ENCODE measurements at places on chromosomes 5 and 9.

GRCh38 chr9:88949425-88949824 lies 41.8 kb upstream of the S1PR3 start:
- DNase-seq, result no peak

DNA sequence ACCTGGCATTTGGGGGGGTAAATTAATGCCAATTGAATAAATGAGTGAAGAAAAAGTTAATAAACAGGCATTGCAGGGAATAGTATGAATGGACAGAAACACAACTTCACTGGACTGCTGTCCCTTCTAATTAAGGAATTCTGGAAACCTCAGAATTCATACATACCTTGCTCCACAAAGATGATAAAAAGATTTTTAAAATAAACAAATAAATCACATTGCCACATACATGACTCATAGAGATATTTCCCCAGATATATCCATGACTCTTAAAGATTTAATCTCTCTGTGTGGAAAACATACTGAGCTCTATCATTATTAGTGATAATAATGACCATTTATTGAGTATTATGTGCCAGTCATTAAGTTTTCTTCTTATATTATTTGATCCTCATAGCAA lies 469.0 kb upstream of the MEF2C start:
- DNase-seq, result no peak

GRCh38 chr5:33854733-33855151 lies 37.0 kb downstream of the ADAMTS12 start:
- no peak for DNase-seq

GRCh38 chr5:56247592-56247991 lies 14.5 kb upstream of the ANKRD55 start:
- no peak for DNase-seq

- DNase-seq, result no peak
Observed at GRCh38 chr5:56649569-56649968, 165.8 kb upstream of the MAP3K1 start.

DNA sequence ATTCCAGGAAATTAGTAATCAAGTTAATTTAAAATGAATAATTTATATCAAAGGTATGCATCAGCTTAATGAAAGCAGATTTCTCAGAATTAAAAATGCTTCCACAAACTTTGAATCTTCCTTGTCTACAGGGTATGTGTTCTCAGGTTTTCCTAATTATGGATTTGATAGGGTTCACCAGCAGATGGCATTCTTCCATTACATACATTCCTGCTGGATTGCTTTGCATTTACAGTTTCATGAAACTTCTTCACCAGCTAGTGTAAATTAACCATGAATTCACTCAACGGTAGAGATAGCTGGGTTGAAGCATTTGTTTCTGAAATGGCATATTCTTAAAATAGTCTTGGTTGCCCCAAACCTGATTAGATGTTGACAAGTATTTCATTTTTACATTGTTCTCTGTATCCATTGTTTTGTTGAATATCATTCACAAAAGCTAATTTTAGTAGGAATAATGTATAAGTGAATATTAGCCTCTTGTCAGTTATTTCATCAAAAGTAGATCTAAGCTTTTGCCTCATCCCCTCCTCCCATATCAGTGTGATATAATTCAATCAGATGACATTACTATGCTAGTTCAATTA lies 68.7 kb upstream of the WDR41 start:
- DNase-seq, result no peak

- no peak for DNase-seq
Observed at GRCh38 chr9:104808035-104808614, 44.2 kb downstream of the NIPSNAP3B start.

DNA sequence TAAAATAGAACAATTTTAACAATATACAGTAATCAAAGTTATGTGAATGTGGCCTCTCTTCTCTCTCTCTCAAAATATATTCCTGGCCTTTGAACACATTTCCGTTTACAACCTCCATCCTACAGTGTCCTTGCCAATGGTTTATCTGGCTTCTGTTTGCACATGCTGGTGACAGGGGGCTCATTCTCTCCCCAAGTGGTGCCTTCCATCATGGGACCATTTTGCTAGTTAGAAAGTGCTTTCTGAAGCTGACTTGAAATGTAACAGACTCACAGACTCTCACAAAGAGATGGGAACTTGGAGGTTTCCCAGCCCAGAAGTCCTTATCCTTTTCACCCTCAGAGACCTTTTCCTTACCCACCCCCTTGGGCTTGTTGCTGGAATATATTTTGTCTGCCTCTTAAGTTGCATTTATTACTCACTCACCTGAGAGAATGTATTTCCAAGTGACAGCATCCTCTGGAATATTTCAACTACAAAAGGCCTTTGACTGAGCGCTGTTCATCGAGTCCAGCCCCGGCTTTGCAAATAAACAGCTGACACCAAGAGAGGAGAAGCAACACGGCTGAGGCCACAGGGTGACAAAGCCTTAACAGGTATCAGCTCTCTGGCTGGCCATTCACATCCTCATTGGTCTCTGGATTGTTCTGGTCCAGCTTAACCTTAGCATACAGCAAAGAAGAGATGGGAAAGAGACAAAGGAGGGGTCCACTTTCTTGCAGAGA lies 17.5 kb upstream of the ALDH1B1 start:
- no peak for DNase-seq

GRCh38 chr5:15499528-15500324 lies at the start of gene FBXL7:
FBXL7 (plus strand) TSS chr5:15500180.
- no peak for DNase-seq

DNA sequence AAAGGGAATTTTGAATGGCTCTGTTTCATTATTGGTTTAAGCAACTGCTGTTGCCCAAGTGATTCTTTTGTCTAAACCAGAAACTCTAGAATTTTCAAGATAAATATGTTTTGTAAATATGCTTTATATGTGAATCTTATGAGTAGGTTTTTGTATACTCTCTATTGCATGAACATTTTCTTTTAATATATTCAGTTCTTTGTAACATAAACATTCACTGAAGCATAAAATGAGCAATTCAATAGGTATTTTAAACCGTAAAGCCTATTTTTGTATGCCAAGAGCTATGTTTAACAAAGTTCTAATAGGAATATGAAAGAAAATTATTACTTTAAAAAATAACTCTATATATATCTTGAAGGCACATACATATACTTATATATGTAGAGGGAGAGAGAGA lies 293.1 kb downstream of the PSAT1 start:
- no peak for DNase-seq

GRCh38 chr5:10527281-10527950 lies 36.5 kb upstream of the ANKRD33B start:
- no peak for DNase-seq

DNA sequence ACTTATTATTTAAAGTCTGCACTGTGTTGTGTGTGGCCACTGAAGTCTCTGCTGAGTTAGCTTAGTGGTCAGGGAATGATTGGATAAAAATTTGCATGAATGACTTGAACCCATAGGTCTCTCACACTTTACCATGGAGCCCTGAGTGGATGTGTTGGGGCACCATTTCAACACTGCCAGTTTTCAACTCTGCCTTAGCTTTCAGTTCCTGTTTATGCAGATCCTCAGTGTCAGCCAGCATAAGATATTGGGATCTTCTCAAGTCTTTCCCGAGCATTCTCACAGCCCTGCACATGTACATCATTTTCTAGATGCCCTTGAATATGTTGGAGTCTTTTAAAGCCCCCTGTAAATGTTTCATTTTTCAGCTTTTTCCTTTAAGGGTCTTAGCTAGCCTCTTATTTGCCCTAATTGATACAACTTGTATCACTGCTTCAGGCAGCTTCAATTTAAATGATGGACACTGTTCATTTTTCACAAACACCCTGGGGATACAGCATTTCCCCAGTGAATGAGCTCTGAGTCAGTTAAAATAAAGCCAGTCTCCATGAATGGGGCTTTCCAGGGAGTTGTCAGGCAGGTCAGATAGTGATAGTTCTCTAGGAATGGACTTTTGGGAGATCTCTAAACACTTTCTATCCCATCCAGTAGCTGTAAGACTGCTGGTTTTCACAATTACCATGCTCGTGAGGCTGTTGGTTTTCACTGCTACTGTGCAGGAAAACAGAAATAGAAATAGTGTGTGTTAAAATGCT lies 211.9 kb upstream of the PAPPA start:
- DNase-seq, result no peak
